Pulmonary artery endothelial cell (primary cell): ENCODE measurements at places on chromosomes 2 and 18. TPM values are rescaled to one million over a fixed set of nuclear protein-coding genes. Genes with fewer than 3 reads are reported as not detected.
A peak's percentile ranks its signal among the peaks of the same experiment; 100 is the strongest.

The NT5DC4 gene
- not detected in 2 replicates for total RNA-seq

DNA sequence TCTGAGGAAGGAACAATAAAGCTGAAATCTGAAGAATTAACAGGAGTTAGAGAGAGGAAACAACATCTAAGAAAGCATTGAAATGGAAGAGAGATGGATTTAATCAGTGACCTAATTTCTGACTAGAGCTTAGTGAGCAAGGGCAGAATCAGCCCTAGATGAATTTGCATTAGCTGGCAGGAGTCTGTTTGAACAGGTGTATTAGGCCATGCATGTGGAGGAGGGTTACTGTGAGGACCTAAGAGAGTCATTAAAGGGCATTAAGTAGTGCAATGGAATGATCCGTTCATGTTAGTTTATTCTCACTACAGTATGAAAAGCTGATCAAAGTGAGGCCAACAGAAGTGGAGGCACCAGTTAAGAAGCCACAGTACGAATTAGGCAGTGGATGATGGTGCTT lies 285.3 kb downstream of the GRB14 start:
- DNase-seq, result no peak

- DNase-seq, result no peak
These were observed 154.8 kb downstream of the ZNF236 start for GRCh38 chr18:76977108-76977621.

DNA sequence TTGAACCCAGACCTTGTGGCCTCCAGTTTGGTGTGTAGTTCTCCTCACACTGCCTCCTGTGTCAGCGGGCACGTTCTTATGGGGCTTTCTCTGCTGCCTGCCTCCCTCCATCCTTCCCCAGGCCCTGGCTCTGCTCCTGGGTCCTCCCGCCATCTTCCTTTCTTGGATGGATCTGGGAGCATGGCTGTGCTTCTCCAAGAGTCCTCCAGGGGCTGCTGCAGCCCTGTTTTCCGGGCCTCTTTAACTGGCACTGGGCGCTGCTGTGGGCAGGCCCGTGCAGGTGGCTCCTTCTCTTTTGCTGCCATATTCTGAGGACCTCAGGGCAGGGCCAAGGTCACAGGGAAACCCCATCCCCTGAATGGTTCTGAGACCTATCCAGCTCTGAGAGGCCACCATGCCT lies 17.8 kb downstream of the THNSL2 start:
- no peak for DNase-seq

The ALPP gene
- not detected in 2 replicates for total RNA-seq

GRCh38 chr2:122960759-122961641 lies 1064.1 kb upstream of the CNTNAP5 start:
- no peak for DNase-seq

DNA sequence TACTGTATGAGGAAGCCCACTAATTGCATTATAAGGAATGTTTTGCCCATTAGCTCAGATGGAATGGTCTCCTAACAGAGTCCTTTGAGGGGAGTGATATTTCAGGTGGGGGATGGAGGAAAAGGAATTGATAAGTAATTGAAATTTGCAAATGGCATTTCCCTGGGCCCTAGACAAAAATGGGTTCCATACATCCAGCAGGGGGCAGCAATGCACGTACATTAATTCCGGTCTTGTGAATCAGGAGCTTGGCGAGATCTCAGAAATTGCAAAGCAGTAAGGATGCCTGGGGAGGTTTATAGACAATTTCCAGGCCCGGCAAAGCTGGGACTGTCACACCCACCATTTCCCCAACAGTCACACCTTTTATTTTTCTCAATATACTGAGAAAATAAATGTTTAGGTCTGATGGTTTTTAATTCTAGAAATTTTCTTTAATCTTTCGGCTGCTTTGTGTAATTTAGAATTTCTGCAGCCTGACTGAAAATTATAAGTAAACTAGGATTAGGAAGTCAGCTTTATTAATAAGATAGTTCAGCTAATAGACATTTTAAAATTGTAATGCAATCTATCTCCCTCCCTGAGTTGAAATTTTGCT lies 122.8 kb downstream of the LYPD1 start:
- peak; percentile 35 for DNase-seq

DNA sequence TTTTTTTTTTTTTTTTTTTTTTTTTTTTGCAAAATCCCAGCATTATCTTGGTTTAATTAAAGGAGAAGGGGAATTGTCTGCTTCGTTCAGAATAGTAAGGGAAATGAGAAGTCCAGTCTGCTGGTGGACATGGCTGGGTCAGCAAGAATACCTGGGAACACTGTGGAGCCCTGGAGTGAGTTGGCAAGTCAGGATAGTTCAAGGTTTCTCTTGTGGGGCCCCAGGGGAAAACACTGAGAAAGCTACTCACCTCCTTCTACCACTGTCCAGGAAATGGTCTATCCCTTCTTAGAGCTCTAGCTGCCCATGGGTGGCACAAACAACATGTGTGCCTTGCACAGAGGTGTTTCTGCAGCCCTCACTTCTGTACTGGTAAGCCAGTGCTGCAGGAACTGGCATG lies 169.1 kb upstream of the SIX2 start:
- DNase-seq, result no peak

DNA sequence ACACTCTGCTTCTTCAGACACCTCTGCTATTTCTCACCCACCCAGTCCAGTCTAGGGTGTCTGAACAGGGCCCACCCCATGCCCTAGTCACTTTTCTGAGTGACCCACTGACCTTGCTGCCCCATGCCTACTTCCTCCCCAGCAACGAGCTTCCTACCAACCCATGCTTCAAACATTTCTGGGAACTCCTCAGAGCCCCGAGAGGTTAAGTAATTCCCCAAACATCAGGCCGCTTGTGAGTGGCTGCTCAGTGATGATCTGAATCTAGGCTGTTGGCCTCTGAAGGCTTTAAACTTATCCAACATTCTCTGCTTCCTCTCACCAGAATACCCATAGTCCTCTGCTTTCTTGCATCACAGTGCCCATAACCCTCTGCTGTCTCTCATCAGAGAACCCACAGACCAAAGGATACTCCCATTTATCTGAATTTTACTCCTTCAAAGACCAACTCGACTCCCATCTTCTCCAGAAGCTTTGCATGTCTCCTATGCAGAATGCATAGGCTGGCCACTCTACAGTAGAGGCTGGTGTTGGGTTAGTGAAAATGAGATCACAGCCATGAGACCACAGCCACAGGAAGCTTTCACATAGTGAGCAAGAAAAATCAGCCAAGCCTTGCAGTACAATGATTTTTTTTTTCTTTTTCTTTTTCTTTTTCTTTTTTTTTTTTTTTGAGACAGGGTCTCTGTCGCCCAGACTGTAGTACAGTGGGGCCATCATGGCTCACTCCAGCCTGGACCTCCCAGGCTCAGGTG lies 309.5 kb upstream of the LYPD1 start:
- DNase-seq, result no peak

GRCh38 chr18:68499141-68499540 lies 215.8 kb downstream of the TMX3 start:
- no peak for DNase-seq
